ENCODE measurements at places on chromosomes 16 and 17.

- no peak for DNase-seq
Measured at GRCh38 chr17:28249706-28250105, 69.3 kb upstream of the TMEM97 start.

GRCh38 chr17:59542960-59543635 is 22.3 kb upstream of the DHX40 start:
- no peak for DNase-seq

DNA sequence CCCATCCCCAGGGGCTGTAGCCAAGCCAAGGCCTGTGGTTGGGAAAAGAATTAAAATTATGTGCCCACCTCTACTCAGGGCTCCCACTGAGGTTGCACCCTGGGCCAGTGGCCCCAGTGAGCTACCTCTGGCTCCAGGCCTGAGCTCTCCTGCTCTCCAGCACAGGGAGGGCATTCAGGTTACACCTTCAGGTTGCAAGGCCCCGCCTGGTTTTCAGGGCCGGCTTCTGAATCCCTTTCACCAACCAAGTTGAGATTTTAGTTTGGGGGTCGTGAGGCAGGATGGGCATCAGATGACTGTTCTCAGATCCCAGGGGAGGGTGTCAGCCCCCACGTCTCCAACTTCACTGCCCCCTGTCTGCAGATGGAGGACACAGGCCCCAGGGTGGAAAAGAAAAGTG is 8.0 kb upstream of the KATNB1 start:
- no peak for DNase-seq

GRCh38 chr17:59508999-59509625 is 56.3 kb upstream of the DHX40 start:
- DNase-seq, result no peak

GRCh38 chr17:76993651-76994050 is 125.4 kb downstream of the MGAT5B start:
- DNase-seq, result no peak

- DNase-seq, result no peak
Measured at GRCh38 chr16:66935314-66936011, at the start of gene CES2. Gene CES2, plus strand, starts transcription at chr16:66935516. Its CDS starts 120 bp downstream, at chr16:66935636.

GRCh38 chr16:15033309-15033707 is 22.6 kb downstream of the NTAN1 start:
- DNase-seq, result no peak

- no peak for DNase-seq
Measured at GRCh38 chr16:85513649-85514048, 99.5 kb upstream of the GSE1 start.

GRCh38 chr17:6546069-6546718 is 10.2 kb downstream of the PITPNM3 start:
- no peak for DNase-seq

GRCh38 chr16:55386534-55387296 is 62.7 kb downstream of the IRX6 start:
- DNase-seq, result no peak

DNA sequence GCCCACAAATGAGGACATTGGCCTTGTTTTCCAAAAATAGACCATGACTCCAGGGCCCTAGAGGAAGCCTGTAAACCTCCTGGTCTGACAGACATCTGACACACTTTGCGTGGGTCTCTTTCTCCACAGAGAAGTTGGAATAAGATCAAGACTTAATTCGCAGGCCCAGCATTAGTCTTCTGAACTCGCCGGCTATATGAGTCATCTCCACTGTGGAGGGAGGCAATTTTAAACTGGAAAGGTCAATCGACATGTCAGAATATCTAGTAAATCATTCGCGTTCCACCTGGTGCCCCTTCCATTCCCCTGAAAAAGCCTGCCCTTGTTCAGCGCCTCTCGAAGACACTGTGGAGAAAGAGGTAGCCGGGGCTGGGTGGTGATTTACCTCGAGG is 140.1 kb downstream of the CLEC16A start:
- no peak for DNase-seq

- no peak for DNase-seq
Measured at GRCh38 chr16:3881499-3881990, 1.0 kb upstream of the CREBBP start.

DNA sequence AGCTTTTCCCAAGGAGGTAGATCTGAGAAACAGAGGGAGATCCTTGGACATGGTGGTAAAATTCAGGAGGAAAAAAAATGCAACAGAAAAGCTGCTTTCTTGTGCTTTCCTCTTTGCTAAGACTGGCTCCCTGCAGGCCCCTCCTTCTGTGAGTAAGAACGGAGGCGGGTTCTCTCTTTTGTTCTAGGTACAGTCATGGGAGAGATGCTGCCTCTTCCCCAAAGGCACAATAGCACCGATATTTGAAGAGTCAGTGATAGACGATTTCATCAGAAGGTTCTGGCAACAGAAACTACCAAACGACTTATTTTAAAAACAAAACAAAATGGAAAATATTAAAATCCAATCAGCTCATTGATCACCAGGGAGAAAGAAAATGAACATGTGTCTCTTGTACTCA is 32.6 kb upstream of the KIFC3 start:
- no peak for DNase-seq

- DNase-seq, result no peak
Measured at GRCh38 chr17:676060-676700, 38.5 kb downstream of the VPS53 start.

DNA sequence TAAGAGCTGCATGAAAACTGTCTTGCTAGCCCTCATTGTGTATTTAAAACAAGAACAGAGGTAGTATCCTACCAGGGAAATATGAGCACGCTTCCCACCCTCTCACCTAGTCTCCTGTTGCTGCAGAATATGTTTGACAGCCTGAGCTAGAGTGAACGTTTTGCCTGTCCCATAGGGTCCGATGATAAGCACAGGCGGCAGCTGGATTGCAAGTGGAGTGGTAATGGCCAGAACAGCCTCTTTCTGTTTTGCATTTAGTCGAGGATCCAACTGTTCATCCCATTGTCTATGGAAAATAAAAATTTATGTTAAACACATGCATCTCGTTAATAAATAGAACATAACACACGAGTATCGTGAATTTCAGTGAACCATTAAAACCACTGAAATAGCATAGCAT is 84.2 kb downstream of the HELZ start:
- no peak for DNase-seq

DNA sequence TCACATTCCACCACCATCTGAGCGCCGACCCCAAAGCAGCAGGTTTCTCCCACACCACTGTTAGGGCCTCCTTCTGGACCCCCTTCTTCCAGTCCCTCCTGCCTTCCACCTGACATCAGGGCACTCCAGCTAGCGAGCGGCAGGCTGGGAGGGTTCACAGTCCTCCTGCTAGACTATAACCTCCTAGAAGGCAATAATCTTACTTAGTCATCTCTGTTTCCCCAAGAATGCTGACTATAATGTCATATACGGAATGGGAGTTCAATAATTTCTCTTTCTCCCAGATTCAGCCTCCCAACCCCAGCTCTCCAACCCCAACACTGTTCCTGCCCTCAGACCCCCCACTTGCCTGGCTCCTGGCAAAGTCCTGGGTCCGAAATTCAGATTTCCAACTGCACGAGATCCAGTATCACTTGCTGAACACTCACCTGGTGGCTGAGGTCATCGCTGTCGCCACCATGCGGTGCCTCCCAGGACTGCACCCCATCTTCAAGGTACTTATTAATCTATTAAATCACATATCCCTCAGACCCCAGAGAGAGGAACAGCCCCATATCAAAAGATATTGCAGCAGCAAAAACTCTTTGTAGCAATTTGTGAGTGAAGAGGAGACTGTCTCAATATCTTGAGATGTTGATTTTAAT is 5.6 kb downstream of the ALOX12 start:
- DNase-seq, result no peak

DNA sequence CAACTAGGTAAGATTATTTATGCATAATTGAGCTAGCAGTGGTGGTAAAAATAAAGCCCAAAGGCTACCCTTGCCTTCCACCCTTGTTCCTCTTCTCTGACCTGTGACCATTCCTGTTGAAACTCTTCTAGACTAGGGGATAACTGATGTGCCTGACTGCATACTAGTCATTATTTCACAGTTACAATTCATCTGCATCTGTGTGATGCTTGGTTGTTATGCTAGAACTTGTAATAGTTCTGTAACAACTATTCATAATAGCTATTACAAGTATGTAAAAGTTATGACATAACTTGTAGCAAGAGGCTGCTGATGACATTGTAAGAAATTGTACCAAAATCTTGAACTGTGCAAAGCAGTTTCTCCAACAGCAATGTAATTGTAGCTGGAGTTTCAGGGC is 2.4 kb upstream of the VAC14 start:
- no peak for DNase-seq

DNA sequence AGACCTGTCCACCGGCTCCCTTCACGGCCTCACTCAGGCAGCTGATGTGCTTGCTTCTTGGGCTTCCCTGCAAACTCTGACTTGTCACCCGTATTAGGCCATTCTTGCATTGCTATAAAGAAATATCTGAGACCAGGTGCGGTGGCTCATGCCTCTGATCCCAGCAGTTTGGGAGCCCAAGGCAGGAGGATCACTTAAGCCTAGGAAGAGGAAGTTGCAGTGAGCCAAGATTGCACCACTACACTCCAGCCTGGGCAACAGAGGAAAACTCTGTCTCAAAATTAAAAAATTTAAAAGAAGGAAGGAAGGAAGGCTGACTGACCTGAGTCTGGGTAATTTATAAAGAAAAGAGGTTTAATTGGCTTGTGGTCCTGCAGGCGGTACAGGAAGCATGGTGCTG is 17.0 kb downstream of the SOST start:
- no peak for DNase-seq

DNA sequence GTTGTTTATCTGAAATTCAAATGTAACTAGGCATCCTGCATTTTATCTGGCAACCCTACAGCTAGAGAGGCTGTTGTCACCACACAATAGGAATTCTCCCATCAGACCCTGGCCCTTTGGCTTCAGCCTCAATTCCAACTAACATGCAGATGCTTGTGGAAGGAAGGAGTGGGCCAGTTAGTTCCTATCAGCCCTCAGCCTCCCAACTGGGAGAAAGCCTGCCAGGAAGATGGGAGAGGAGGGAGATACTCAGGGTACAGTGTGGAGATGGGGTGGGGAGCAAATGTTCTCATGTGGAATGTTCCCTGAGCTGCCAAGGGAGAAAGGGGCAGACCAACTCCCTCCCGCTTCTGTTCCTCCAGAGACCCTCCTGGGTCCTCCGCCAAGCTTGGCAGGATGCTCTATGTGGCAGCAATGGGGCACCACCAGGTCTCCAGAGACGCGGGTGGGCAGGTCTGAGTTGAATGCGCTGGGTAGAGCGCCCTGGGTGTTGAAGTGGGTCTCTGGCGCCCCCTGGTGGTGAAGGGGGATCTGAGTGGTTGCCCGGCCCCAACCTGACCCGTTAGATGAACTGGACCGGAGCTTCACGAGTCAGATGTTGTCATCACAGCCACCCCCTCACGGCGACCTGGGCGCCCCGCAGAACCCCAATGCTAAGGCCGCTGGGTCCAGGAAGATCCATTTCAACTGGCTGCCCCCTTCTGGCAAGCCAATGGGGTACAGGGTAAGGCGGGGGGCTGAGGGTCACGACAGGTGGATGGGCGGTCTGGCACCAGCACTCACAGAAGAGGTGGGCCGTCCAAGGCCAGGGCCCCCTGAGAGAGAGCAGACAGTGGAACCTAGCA is 15.2 kb downstream of the GALK1 start:
- DNase-seq, result peak; percentile 68

- no peak for DNase-seq
Measured at GRCh38 chr17:6040504-6040903, 29.7 kb upstream of the WSCD1 start.

- no peak for DNase-seq
Measured at GRCh38 chr16:13529193-13529982, 390.6 kb upstream of the ERCC4 start.

GRCh38 chr16:10040136-10041080 is 141.8 kb downstream of the GRIN2A start:
- no peak for DNase-seq

DNA sequence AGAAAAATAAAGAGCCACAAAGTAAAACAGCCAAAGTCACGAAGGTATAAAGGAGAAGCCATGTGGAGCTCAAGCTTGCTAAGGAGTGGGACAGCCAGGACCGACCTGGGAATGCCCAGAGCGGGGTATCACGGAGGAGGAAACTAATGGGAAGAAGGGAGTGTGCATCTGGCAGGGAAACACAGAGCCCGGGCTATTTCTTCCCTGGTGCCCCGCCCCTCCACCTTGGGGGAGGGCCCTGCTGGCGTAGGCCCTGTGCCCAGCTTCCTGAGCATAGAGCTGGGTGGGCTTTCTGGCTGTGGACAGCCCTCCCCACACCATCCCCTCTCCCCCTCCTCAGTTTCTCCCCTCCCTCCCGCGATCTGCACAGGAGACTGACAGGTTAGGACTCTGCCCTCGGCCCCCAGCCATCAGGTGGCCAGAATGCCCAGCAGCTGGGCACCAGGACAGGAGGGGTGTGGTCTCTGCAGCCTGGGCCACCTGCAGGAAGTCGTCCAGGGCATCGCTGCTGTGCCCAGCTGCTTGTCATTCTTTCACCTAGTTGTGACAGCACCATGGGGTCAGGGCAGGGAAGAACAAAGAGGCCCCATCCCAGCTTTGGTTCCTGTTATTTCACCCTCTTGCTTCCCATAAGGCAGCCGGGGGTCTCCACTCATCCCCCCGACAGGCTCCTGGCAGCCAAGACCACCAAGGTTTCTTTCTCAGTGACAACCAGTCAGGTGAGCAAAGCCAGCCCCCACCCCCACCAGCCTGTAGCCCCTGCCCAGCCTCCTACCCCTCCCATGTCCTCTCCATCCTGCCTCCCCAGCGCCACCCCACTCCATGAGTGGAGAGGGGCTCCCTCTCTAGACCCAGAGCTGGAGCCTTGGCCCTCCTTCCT is 7.1 kb upstream of the DCAF7 start:
- no peak for DNase-seq

- no peak for DNase-seq
Measured at GRCh38 chr16:66677179-66677578, 19.4 kb downstream of the CMTM4 start.

- DNase-seq, result peak; percentile 26
Measured at GRCh38 chr17:20225162-20226115, 216.3 kb downstream of the SPECC1 start.

GRCh38 chr17:48759288-48759687 is 30.7 kb upstream of the HOXB13 start:
- no peak for DNase-seq

- no peak for DNase-seq
Measured at GRCh38 chr17:45294506-45294905, 22.3 kb downstream of the MAP3K14 start.

- DNase-seq, result no peak
Measured at GRCh38 chr17:6943406-6943805, 52.4 kb upstream of the ALOX12 start.

GRCh38 chr17:61349350-61349749 is 50.3 kb upstream of the TBX2 start:
- DNase-seq, result no peak

- no peak for DNase-seq
Measured at GRCh38 chr17:81367171-81367570, 28.1 kb upstream of the BAHCC1 start.

- DNase-seq, result no peak
Measured at GRCh38 chr17:10178506-10178991, 19.9 kb downstream of the GAS7 start.

DNA sequence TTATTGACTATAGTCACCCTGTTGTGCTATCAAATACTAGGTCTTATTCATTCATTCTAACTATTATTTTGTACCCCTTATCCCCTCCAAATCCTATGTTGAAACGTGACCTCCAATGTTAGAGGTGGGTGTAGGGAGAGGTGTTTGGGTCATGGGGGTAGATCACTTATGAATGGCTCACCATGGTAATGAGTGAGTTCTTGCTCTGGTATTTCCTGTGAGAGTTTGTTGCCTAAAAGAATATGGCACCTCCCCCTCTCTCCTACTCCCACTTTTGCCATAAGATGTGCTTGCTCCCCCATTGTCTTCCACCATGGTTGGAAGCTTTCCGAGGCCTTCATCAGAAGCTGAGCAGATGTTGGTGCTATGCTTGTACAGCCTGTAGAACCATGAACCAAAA is 59.3 kb upstream of the BRD7 start:
- DNase-seq, result no peak

- DNase-seq, result no peak
Measured at GRCh38 chr17:82241926-82242697, 13.3 kb downstream of the SLC16A3 start.

Data from NCI-H1105 treated with DMSO at 0.1 percent for 48 hours (cell line).